ENCODE measurements at places on chromosomes 12 and 14.

DNA sequence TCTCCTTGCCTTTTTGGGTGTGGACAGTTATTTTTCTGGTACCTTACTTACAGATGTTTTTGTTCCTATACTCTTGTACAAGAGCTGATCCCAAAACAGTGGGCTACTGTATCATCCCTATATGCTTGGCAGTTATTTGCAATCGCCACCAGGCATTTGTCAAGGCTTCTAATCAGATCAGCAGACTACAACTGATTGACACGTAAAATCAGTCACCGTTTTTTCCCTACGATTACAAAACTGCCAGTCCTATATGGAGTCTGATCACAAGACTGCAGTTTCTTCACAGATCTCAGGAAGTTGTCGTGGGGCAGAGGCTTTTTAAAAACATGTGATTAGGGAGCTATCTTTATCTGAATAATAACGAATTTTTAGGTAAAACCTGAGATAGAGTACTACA, 1.3 kb downstream of the LYSET start:
- no peak for DNase-seq

GRCh38 chr12:83807871-83808270, 1104.7 kb downstream of the SLC6A15 start:
- DNase-seq: no peak

- DNase-seq: no peak
These were observed 375.7 kb downstream of the NELL2 start for GRCh38 chr12:44500423-44500822.

- no peak for DNase-seq
These were observed 35.9 kb downstream of the WNK1 start for GRCh38 chr12:788288-788687.

- no peak for DNase-seq
These were observed 22.4 kb upstream of the EIF2B2 start for GRCh38 chr14:74980398-74980730.

DNA sequence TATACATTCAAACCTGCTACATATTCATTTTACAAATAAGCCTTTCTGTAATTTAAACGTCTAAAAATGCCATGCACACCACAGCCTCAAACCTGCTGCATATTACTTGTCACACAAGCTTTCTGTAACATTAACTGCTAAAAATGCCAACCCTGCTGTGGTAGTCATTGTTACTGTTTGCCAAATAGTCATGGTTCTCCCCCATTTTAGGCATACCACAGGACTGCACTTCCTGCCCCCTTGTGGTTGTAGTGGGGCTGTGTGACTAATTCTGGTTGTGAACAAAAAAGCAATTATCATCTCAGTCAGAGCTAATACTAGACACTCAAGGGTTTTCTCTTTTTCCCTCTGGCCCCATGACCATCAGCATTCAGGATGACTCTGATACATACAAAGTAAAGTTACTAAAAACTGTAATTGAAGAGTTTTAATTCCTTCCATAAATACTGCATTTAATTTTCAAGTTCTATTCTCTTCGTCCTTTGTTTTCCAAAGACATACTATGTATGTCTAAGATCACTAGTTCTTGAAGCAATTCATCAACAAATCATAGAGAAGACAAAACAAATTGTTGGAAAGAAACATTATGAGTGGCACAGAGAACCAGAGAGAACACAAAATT, 5.7 kb upstream of the SLC35F4 start:
- DNase-seq: no peak

DNA sequence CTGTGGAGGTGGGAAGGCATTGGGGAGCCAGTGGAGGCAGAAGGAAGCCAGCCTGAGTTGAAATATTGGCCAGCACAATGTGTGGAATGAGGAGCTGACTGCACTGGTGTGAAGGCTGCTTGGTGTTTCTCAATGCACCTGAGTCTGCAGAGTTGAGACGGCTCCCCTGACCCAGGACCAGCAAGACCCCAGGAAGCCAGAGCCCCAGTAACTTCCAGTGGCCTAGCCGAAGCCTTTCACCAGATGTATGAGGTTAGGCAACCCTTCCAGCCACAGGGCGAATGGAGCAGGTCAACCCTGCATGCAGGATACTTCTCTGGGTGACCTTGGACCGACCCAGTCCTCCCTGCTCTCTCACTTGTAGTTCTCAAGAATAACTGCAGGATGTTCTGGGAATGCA, 12.9 kb upstream of the KRT73 start:
- DNase-seq: no peak

GRCh38 chr14:54567639-54568561, 972 bp downstream of the SAMD4A start:
- DNase-seq: peak; percentile 17

GRCh38 chr14:100715803-100716202, 10.9 kb upstream of the DLK1 start:
- no peak for DNase-seq

DNA sequence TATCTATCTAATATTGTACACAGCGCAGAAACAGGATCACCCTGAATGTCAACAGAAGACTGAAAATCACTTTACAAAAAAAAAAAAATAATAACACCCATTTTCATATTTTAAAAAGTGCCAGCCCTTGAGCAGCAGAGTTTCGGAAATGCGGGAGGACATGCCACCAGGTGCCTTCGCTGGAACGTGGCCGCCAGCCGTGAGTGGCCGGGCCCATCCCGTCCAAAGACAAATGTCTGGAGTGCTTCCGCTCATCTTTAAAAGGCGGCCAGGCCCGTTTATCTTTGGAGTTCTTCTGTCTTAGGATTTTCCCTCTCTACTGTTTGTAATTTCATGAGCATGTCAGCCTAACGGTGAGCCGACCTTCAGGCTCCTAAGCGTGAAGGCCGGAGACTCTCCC, 43.5 kb downstream of the LRTM2 start:
- DNase-seq: no peak

DNA sequence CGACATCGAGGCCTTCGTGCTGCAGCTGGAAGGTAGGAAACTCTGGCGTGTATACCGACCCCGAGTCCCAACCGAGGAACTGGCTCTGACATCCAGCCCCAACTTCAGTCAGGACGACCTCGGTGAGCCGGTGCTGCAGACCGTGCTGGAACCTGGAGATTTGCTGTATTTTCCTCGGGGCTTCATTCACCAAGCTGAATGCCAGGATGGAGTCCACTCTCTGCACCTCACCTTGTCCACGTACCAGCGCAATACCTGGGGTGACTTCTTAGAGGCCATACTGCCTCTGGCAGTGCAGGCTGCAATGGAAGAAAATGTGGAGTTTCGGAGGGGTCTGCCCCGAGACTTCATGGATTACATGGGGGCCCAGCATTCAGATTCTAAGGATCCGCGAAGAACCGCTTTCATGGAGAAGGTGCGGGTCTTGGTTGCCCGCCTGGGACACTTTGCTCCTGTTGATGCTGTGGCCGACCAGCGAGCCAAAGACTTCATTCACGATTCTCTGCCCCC, 1.4 kb downstream of the RIOX1 start:
- DNase-seq: no peak

- DNase-seq: no peak
These were observed 15.0 kb upstream of the PSMA6 start for GRCh38 chr14:35277179-35277578.

DNA sequence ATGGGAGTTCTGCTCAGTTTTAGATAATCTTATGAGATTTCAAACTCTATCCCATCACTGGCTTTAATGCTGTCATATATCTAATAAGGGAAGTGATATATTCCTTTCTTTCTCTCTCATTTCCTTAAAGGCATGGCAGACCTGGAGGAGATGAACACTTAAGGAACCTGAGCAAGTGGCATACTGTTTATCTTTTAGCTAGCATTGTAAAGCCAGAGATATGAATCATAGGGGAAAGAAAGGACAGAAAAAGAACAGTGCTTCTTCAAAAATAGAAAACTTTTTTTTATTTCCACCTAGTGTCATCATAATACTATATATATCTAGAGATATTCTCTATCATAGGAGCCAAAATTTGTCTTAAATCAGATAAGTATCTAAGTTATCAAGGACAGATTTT, 68.3 kb upstream of the PSMA6 start:
- no peak for DNase-seq

Data from stimulated activated CD4-positive, alpha-beta T cell treated with anti-CD3 and anti-CD28 coated beads, Interleukin-15, amount 100 ng/mL, for 1 hour (primary cell).